ENCODE measurements at places on chromosomes 4 and X.

DNA sequence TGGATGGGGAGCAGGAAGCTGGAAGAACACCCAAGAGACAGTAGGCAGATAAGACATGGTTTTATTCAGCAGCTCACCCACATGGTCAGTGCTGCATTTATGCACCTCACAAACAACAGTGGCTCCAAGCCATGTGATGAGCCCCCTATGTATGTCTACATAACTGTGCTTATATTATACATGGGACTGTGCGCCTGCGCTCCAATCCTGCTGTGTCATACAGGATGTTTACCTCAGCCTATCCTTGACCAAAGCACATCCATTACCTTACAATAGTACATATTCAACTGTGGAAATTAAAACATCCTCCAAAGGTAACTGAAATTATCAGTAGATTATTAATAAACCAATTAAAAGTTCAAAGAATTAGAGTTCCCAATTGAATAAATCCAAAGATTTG is 44.1 kb upstream of the SGMS2 start:
- no peak for DNase-seq

- DNase-seq = no peak
These were observed 123.7 kb upstream of the MAP3K15 start for GRCh38 chrX:19639056-19639455.

- no peak for DNase-seq
These were observed 80.6 kb downstream of the MFAP3L start for GRCh38 chr4:169945636-169946035.

GRCh38 chr4:109207061-109207460 is 95.4 kb downstream of the COL25A1 start:
- no peak for DNase-seq

DNA sequence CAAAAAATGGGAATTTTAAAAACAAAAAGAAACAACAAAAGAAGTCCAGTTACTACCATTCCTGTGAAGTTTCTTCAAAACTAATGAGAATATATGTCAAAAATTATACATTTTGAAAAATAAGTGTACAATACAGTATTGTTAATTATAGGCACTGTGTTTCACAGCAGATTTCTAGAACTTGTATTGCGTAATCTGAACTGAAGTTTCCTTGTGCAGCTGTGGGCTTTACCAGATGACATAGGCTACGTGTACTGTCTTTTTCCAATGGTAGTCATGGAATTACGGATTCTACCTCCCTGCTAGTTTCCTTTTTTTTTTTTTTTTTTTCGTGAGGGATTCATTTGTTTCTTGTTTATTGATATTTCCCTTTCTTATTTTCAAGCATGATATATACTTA is 113.8 kb upstream of the GABRA2 start:
- no peak for DNase-seq
